ENCODE measurements at places on chromosomes 11 and 22.

DNA sequence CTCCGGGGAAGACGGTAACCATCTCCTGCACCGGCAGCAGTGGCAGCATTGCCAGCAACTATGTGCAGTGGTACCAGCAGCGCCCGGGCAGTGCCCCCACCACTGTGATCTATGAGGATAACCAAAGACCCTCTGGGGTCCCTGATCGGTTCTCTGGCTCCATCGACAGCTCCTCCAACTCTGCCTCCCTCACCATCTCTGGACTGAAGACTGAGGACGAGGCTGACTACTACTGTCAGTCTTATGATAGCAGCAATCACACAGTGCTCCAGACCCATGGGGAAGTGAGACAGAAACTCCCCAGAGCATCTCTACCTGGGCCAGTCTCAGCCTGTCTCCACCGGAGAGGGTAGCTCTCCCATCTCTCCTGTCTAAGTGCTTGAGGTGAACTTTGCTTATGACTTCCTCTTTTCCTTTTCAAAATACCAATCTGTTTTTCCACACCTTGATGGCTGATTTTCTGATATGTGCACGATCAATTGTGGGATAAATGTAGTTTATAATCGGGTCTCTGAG, 48.5 kb upstream of the VPREB1 start:
- DNase-seq = no peak

DNA sequence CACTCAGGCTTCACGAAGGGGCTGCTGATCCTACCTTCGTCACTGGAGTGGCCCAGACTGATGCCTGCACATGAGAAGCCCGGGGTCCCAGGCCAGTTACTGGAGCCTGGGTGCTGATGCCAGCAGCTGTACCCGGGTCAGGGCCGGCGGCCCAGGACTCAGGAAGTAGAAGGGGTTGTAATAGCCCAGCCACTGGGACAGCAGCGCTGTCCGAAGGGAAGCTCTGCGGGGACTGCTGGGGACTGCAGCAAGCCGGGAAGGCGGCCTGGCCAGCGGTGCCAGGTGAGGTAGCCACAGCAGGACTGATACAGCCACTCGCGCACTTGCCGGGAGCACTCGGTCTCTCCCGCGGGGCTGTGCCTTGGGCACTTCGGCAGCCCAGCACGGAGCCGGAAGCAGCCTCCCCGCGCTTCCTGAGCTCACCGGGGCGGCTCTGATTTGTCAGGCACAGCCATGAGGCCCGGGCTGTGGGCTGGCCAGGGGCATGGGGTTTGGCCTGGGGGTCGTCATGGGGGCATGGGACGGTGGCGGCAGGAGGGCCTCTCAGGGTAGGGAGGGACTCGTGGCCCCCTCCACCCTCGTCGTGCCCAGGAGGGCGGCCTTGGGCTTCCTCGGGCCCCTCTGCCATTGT, 13.9 kb upstream of the OR8K1 start:
- DNase-seq = no peak

GRCh38 chr11:65501186-65501471, 2.3 kb downstream of the MALAT1 start:
- DNase-seq = no peak

- DNase-seq = no peak
Measured at GRCh38 chr11:72160319-72160718, 24.8 kb downstream of the FOLR3 start.

DNA sequence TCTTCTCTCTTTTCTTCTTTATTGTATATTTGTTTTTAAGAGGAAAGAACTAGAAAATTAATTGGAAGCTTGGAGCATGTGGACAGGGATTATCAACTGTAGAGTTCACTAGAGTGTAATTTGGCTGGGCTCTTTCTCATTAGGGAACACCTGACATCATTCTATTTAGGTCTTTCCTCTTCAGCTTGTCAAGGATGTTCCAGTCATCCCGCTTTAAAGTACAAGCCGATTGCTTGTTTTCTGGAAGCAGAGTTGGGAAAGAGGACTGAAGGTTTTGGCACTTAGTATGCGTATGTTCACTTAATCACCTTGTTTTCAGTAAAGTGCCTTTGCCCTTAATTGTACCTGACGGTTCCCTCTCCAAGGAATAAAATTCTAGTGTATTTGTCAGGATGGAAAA, 111.6 kb downstream of the WNT11 start:
- DNase-seq = no peak

DNA sequence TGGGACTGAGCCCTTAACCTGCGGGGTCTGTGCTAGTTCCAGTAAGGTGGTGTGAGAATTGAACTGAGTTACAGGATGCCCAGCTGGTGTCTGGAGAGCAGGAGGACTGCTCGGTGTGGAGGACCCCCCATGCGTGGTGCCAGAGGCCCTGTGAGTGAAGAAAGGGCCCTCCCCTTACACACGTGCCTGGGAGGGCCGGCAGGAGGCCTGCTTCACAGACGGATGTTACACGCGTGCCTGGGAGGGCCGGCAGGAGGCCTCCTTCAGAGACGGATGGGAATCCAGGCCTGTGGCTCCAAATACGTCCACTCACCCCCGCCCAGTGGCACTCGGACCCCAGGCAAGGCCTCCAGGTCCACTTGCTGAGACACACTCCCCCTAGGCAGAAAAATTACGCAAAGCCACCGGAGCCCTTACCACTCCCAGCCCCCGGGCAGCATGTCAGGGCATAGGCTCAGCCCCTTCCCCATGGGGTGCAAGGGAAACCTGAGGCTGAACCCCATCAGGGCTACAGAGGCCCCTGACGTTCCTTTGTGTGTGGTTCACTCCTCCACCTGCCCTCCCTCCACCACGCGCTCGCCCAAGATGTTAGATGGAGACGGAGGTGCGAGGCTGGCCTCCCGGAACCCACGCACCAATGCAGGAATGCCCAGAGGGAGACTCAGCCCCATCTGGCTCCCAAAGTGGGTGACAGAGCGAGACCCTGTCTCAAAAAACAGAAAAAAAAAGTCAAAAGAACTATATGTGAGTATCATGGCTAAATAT, 227.8 kb downstream of the BRD1 start:
- DNase-seq = no peak

DNA sequence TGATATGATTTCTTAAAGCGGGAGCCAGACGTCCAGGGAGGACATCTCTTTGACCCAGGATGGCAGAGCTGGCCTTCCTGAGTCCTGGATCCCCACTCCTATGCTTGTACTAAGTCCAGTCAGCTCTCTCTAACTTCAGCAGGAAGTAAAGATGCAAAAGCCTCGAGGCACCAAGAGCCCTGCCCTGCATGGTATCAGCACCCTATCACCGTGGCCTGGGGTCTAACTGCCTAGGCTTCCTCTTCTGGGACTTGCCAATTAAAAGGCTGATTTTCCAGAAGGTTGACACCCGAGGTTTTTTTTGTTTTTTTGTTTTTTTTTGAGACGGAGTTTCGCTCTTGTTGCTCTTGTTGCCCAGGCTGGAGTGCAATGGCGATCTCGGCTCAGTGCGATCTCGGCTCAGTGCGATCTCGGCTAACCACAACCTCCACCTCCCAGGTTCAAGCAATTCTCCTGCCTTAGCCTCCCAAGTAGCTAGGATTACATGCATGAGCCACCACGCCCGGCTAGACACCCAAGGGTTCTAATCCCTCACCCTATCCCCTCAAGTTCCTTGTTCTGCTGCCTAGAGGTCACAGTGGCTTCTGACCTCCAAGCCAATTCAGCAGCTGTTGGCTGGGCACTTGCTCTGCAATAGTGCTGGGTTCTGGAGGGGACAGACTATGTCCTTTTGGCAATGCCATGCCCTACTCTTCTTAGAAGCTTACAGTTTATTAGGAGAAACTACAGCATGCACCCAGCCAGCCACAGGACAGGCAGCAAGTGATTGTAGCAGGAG, 50.6 kb upstream of the FTH1 start:
- DNase-seq = no peak

DNA sequence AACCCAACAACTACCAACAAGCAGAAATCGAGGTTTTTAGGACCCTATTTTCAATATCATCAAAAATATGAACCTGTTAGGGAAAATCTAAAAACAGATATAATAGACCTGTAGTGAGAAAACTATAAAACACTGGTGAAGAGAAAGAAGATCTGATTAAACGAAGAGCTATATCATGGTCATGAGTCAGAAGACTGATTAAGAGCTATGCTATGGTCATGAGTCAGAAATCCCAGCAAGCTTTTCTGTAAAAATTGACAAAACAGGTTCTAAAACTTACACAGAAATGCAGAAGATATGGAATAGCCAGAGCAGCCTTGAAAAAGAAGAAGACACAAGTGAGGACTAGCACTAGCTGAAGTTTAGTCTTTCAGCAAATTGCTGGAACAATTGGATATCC, 345.0 kb downstream of the TBC1D22A start:
- DNase-seq = no peak

DNA sequence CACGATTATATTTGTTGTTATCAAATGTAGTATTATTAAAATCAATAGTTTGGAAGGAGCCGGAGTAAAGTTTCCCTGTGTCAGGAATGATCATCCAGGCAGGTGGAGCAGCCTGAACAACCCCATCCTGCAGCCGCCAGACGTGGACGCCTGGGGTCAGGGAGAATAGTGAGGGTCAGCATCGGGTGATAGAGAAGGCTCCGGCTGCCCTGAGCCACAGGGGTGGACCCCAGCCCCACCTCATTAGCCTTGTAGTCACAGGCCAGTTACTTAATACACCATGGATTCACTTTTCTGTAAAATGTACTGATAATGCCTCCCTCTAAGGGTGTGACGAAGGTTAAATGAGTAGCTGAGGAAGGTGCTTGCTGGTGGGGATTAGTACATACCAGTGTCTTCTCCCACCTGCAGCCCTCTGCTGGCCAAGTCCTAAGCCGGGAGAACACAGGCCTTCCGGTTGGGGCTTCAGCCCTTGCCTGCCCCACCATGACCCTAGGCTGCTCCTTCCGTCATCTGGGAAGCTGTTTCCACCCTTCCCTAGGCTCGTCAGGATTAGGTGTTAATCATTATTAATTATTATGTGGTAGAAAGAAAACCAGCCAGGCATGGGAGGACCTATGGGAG, 14.9 kb downstream of the TMEM121B start:
- DNase-seq = no peak
